ENCODE measurements at places on chromosomes 2 and 18. TPM values are rescaled to one million over a fixed set of nuclear protein-coding genes. Genes with fewer than 3 reads are reported as not detected.

The TXNDC2 gene
- total RNA-seq, result not detected

The TEKT4 gene
- total RNA-seq, result 0.27 TPM

The CRYBA2 gene
- total RNA-seq, result not detected

The DNER gene
- total RNA-seq, result 0.13 TPM

The EML6 gene
- total RNA-seq, result 17.0 TPM

The NAT8 gene
- not detected for total RNA-seq

The LRRTM1 gene
- total RNA-seq, result 1.5 TPM

The BOLL gene
- total RNA-seq, result 0.45 TPM

The PLCD4 gene
- total RNA-seq, result 2.0 TPM

The GKN2 gene
- total RNA-seq, result not detected

The RAB6C gene
- 0.11 TPM for total RNA-seq

The SERPINB10 gene
- total RNA-seq, result not detected

The GAREM1 gene
- 6.4 TPM for total RNA-seq

The OTOS gene
- 62.8 TPM for total RNA-seq

The CD8B gene
- 4.6 TPM for total RNA-seq

The TFPI gene
- total RNA-seq, result 141 TPM

The SLC8A1 gene
- total RNA-seq, result 5.1 TPM

The KYNU gene
- total RNA-seq, result 6.7 TPM

The MEIS1 gene
- total RNA-seq, result 6.8 TPM

The FASTKD1 gene
- 33.3 TPM for total RNA-seq

The INHA gene
- total RNA-seq, result 0.81 TPM

The MGAT4A gene
- total RNA-seq, result 59.6 TPM
